ENCODE measurements at places on chromosomes 12 and 14.

GRCh38 chr14:88546621-88547385 lies 8.0 kb downstream of the PTPN21 start:
- DNase-seq, result no peak

DNA sequence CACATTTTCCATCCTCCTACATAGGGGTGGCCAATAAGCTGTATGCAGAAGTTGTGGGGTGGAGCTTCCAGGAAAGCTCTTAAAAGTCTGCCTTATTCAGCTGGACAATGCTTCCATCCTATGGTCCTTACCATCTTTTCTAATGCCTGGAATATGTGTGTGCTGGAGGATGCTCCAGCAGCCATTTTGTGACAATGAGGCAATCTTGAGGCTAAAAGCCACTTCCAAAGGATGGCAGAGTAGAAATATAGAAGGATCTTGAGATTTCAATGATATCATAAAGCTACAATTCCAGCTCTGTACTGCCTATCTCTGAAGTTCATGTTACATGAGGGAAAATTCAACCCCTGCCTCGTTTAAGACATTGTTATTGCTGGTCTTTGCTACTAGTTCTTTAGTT lies 95.7 kb downstream of the APAF1 start:
- DNase-seq, result no peak

- no peak for DNase-seq
Observed at GRCh38 chr12:100859063-100859627, 64.6 kb downstream of the ANO4 start.

DNA sequence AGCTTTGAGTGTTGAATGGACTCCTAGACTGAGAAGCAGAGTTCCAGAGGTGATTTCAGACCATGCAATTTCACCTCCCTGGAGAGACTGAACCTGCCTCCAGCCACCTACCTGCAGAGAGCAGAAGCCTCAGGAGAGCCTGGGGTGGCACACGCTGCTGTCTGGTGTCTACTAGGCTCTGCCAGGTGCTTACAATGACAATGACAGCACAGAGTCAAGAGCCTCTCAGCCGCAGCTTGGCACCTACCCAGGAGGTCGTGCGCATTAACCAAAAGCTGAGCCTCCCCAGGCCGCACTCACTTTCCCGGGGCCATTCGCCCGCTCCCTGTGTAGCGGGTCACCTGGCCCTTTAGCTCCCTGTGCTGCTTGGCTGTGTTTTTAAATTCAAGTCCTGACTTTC lies 63.2 kb downstream of the TESC start:
- no peak for DNase-seq

DNA sequence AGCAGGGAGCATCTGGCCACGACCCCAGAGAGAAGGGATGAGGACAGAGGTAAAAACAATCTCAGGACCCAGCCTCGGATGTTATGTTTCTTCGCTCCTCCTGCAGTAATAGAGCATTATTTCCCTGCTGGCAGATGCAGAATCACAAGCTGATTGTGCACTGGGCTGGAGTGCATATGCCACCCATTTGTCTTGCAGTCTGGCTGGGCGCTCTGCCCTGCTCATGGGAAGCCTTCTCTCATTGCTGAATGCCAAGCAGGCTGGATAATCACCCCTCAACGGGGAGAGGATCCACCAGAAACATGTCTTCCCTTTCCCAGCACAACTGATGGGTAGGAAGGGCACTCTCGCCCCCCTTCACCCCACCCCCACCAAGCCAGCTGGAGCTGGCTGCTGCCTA lies 8.5 kb upstream of the VASH1 start:
- no peak for DNase-seq
